ENCODE measurements at places on chromosomes 2 and 18.

GRCh38 chr2:163665817-163666216 is 70.0 kb downstream of the FIGN start:
- no peak for DNase-seq

DNA sequence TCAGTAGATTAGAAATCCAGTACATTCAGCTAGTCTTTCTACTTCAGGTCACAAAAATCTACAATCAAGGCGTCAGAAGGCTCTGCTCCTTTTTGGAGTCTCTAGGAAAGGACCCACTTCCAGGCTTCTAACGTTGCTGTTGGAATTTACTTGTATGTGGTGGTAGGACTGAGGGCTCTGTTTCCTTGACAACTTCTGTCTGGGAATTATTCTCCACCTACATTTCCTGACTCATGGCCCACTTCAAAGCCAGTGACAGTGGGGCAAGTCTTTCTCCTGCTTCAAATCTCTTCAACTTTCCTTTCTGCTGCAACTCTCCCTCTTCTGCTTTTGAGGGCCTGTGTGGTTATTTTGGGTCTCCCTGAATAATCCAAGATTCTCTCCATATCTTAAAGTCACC is 10.4 kb upstream of the TMX3 start:
- DNase-seq: no peak

GRCh38 chr2:22800412-22800811 is 584.6 kb upstream of the KLHL29 start:
- no peak for DNase-seq

GRCh38 chr2:241111440-241111805 is 9.3 kb upstream of the MTERF4 start:
- DNase-seq: no peak

- no peak for DNase-seq
These were observed 103.1 kb downstream of the PPP1R1C start for GRCh38 chr2:182088681-182089320.

- DNase-seq: no peak
These were observed 25.6 kb downstream of the MAP3K2 start for GRCh38 chr2:127361929-127362885.

GRCh38 chr2:96798733-96799622 is 17.1 kb upstream of the CNNM3 start:
- no peak for DNase-seq

GRCh38 chr2:47190188-47190881 is 35.2 kb upstream of the STPG4 start:
- DNase-seq: no peak

- DNase-seq: no peak
These were observed 976.2 kb upstream of the CDH2 start for GRCh38 chr18:29153091-29153490.

DNA sequence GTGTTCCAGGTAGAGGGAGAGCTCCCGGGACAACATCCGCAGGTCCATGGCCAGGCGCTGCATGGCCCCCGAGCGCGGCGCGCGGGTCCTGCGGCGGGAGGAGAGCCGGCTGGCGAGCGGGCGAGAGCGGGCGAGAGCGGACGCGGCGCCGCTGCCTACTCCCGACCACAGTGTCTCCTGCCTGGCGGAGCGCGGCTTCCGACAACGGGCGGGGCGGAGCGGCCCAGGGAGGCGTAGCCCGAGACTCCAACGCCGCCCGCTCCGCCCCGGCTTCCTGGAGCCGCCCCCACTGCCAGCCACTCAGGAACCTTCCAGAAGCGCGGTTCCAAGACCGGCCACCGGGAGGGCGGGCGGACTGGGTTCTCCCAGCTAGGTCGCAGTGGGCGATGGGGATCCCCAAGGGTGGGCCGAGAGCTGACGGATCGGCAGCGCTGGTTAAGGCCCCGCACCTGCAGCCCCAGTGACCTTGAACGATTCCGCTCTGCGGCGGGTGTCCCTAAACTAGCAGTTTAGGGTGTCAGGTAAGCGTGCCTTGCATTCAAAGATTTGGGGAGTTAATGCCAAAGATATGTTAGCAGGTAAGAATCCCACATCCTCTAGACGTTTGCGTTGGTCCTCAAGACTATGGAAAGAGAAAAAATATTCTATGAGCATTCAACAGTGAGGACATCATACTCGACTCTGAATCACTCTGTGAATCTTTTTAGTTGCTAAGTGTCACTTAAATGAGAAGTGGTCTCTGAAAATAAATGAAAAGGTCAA is at the start of gene ABHD3:
Gene ABHD3, minus strand, starts transcription at position 172 of the 762 bp plus-strand sequence. Its CDS starts 109 bp downstream, at position 63.
- DNase-seq: peak; percentile 91

- no peak for DNase-seq
These were observed 1.1 kb upstream of the ZSCAN30 start for GRCh38 chr18:35291166-35291565.
